ENCODE measurements at places on chromosomes 3 and 15.

DNA sequence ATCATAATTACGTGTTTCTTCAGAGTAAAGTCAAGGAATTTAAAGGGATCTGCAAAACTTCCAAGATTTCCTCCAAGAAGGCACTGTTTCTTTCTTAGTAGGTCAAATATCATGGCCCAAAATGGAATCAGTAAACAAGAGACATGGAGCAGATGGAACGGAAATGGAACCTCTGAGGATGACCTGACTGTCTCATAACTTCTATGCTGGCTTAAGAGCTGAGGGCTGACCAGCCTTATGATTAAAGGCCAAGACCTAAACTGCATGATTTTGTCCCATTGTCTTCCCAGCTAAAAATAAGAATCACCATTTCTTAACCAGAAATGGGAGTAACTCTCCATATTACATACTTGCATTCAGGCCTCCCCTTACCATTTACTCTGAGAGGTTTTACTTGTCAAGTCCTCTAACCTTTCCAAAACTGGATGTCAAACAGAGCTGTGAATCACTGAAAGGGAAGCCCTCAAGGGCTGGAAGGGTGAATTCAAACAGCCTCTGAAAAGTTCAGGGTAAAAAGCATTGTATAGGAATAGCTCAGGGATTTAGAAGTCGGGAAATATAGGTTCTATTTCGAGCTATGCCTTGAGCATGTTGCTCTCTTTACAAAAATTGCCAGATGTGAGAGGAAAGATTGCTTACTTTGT lies 103.7 kb downstream of the MEIS2 start:
- no peak for DNase-seq

DNA sequence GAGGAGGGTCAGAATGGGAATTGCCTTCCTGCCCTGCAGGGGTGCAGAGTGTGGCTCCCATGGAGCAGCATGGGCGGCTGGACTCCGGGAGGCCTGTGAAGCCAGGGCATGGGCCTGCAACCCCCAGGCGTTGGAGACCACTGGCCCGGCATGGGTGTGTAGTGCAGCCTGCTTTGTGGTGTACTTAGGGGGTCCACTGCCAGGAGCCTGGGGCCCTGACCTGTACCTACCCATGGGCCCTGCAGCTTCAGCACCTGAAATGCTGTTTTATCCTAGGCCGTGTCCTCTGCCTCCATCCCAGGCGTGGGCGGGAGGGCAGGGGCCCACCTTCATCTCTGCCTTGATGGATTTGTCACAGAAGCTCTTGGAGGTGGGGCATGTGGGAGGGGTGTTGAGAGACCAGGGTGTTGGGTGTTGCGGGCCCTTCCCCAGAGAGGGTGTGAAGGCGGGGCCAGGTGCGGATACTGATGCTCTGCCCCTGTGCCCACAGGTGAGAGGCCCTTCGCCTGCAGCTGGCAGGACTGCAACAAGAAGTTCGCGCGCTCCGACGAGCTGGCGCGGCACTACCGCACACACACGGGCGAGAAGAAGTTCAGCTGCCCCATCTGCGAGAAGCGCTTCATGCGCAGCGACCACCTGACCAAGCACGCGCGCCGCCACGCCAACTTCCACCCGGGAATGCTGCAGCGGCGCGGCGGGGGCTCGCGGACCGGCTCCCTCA lies 45.0 kb downstream of the KLF13 start:
- no peak for DNase-seq

DNA sequence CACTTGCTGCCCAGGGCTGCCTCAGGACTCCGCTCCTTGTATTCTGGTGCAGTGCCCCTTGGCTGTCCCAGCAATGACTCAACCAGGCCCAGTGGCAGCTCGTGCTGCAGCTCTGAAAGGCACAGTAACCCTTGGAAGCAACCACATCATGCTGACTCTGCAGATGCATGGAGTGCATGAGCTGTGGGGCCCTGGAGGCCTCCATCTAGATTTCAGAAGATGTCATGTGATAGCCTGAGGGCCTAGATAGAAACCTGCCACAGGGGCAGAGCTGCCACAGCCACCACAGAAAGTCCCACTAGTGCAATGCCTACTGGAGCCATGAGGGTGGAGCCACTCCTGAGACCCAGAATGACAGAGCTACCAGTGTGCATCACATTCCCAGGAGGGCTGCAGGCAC lies 117.1 kb upstream of the SMAD3 start:
- peak; percentile 71 for DNase-seq

- DNase-seq, result no peak
Measured at GRCh38 chr3:78906245-78906644, 861.6 kb downstream of the ROBO1 start.

- no peak for DNase-seq
Measured at GRCh38 chr3:60798456-60798855, 452.8 kb downstream of the FHIT start.

GRCh38 chr15:62498712-62499111 lies 333.6 kb upstream of the C2CD4B start:
- DNase-seq, result no peak

GRCh38 chr3:176046703-176047102 lies 1150.6 kb downstream of the TBL1XR1 start:
- DNase-seq, result no peak

DNA sequence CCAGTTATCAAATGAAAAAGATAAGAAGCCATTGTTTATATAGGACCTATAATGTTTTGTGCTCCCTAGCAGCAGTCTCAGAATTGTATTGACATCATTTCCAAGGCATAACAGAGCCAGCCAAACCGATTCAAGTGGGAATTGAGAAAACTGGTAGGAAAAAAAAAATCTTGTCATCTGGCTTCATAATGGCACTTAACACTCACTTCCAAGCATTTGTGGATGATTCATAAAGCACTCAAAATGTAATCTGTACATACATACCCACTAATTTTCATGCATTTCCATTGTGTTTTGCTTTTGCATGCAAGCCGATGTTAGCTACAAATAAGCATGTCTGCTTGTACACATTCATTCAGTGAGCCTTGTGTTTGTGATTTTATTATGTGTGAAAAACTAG lies 18.6 kb upstream of the TRPC1 start:
- DNase-seq, result no peak

GRCh38 chr3:46321461-46322104 lies 32.3 kb upstream of the CCR2 start:
- no peak for DNase-seq

GRCh38 chr3:134369231-134369741 lies 5.0 kb downstream of the AMOTL2 start:
- peak; percentile 88 for DNase-seq

- peak; percentile 20 for DNase-seq
Measured at GRCh38 chr3:15726043-15726442, 71.7 kb downstream of the ANKRD28 start.

DNA sequence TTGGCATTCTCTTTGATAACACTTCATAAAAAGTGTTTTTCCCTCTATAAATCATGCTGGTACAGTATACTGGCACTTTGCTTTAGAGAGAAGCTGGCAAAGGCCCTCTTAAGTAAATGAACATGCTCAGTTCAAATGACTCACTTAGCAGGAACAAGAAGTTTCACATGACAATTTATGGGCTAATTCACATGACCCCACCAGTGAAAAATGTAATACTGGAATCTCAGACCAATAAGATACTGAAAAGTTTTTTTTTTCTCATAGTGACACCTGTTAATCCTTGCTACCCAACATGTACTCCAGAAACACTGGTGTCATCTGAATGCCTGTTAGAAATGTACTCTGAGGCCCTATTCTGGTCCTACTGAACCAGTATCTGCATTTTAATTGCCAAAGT lies 13.9 kb downstream of the BTBD1 start:
- peak; percentile 60 for DNase-seq

- DNase-seq, result peak; percentile 66
Measured at GRCh38 chr3:155809181-155809580, 3.1 kb upstream of the C3orf33 start.

GRCh38 chr3:172516318-172517214 lies 6.7 kb downstream of the TNFSF10 start:
- DNase-seq, result peak; percentile 68

- no peak for DNase-seq
Measured at GRCh38 chr3:38950581-38950980, 101.2 kb downstream of the SCN11A start.

GRCh38 chr3:13075318-13075717 lies 2.1 kb upstream of the IQSEC1 start:
- DNase-seq, result no peak

GRCh38 chr15:58475573-58476524 lies 44.1 kb downstream of the LIPC start:
- peak; percentile 19 for DNase-seq

DNA sequence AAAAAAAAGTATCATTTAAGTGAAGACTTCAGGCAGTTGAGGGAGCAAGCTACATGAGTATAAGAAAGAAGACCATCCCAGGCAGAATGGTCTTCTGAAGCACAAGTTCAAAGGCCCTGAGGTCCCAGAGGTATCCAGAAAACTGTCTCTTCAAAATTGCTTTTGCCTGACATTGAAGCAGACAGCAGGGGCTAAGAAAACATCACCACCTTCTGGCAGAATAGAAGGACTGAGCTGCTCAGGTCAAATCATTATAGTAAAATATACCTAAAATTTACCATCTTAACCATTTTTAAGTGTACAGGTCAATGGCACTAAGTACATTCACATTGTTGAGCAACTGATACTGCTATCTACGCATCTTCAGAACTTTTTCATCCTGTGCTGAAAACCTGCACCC lies 16.4 kb downstream of the GPR160 start:
- DNase-seq, result peak; percentile 45

DNA sequence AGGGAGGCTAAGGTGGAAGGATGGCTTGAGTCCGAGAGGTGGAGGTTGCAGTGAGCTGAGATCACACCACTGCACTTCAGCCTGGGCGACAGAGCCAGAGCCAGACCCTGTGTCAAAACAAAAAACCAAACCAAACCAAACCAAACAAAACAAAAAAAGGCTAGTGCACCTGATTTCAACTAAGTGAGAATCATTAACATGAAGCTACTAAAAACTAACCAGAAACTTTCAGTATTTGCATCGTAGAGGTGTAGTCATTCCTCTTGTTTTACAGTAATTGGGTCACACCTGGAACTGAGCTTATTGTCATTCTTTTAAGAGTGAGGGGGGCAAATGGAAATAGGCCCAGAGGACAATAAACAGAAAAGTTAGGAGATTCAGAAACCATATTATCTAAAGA lies 58.5 kb downstream of the ST6GAL1 start:
- DNase-seq, result no peak

GRCh38 chr15:64739156-64739555 lies 36.2 kb downstream of the RBPMS2 start:
- no peak for DNase-seq

DNA sequence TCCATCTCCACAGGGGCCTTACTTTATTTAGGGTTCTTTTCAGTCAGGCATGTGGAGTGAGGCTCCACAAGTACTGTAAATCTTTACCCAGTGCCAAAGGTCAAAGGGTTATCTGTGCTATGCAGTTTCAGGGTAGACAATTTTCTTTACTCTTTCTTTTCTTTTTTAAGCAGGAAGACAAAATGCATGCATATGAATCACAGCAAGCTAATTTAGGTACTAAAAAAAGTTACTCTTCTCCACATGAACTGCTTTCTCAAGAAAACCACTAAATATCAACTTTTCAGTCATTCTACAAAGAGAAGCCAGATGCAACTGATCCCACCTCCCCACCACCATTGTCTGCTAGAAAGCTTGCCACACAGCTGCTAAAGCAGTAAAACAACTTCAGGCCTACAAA lies 73.3 kb upstream of the PYGO1 start:
- DNase-seq, result no peak

DNA sequence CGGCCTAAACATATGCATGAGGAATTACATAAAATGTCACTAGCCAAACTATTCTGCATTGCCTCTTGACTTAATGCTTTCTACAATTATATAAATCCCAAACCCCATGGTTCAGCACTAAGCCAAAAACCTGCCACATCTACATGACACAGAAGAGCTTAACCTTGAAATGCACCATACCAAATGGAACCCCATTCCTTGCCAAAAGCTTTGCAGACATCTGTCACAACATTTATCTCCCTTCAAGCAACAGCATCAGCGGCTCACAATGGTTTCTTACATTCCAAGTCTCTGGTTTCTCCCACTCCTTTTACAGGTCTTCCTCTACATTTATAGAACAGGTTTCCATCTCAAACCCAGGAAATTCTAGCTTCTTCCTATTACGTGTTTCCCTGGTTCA lies 58.4 kb upstream of the GYG1 start:
- no peak for DNase-seq

GRCh38 chr3:193874512-193874911 lies 261.4 kb upstream of the HES1 start:
- DNase-seq, result no peak

DNA sequence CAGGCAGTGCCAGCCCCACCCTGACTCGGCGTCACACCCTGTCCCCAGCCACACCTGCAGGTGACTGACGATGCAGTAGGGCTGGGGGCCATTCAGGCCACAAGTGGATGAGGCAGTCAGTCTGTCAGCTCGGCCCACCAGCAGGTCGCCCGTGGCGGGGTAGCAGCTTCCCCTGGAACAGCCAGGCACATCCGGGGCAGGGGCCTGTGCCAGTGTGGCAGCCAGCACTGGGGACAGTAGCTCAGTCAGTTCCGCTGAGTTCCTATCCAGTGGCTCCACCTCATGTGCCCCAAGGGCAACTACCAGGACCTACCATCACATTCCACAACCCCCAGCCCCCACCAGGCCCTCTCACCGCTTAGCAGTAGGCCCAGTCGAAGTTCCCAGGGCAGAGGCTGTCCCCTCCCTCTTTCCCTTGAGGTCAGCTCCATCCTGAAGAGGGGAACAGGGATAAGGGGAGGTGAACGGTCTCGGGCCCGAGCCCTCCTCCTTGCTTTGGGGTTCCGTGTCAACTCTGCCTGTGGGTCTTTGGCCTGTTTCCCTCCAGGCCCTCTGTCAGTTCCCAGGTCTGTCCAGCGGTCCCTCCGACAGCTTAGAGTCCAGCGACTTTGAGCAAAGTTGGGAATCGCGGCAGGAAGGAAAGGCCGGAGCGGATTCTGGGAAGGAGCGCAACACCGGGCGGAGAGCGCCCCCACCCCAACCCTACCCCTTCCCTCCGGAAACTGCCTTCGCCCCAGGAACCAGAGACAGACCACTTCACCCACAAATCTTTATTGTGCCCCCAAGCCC lies at the start of gene LAMB2:
TSS of gene LAMB2 (minus strand) at position 614 of the 789 bp plus-strand sequence. CDS start at position 431, 183 bp downstream.
- peak; percentile 84 for DNase-seq

Measured in ELR (cell line).